ENCODE measurements at places on chromosomes 16 and 17. TPM values are rescaled to one million over a fixed set of nuclear protein-coding genes. Genes with fewer than 3 reads are reported as not detected.

- peaks cover 57% of the 10 kb centered on the region for H3K4me1 ChIP-seq
- no peak overlapping the region for H3K4me3 ChIP-seq
- no peak overlapping the region for H3K27ac ChIP-seq
Measured at GRCh38 chr17:29115435-29115834, 64.8 kb downstream of the MYO18A start.

DNA sequence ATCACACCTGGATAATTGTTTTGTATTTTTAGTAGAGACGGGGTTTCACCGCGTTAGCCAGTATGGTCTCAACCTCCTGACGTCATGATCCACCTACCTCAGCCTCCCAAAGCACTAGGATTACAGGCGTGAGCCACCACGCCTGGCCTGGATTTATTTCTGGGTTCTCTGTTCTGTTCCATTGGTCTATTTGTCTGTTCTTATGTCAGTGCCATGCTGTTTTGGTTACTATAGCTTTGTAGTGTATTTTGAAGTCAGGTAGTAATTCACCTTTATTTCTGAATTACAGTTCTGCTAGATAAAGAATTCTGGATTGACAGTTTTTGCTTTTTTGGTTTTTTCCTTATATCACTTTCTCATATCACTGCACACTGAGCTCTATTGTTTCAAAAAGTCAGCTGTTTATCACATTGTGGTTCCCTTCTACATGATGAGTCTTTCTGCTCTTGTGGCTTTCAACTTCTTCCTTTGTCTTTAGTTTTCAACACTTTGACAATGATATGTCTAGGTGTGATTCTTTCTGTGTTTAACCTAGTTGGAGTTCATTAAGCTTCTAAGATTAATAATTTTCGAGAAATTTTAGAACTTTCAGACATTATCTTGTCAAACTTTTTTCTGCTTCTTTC, 98.2 kb downstream of the CA4 start:
- H3K27me3 ChIP-seq: no peaks in the 10 kb centered on the region
- DNase-seq: no peak
- H3K4me3 ChIP-seq: no peak overlapping the region
- H3K36me3 ChIP-seq: no peaks in the 10 kb centered on the region

Gene SMIM5
- total RNA-seq: 5.8 TPM

Gene HASPIN
- 2.5 TPM for total RNA-seq

GRCh38 chr17:9668517-9668916, 23.2 kb downstream of the USP43 start:
- H3K36me3 ChIP-seq: no peaks in the 10 kb centered on the region
- H3K27ac ChIP-seq: no peak overlapping the region
- no peak for DNase-seq
- H3K4me3 ChIP-seq: no peak overlapping the region
- no peaks in the 10 kb centered on the region for H3K27me3 ChIP-seq

Gene MT1A
- not detected for total RNA-seq

DNA sequence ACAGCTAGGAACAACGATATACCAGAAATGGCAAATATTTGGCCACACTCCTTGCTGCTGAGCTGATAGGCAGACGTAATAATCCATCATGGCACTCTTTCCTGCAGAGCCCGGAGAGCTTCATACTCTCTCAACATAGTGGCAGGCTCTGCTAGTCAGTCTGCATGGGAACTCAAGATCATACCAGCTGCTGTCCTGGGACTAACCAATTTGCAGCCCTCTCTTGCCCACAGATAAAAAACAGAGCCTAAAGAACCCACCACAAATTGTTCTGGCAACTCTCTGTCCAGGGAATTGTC, 13.5 kb downstream of the GSDMB start:
- no peak overlapping the region for H3K4me3 ChIP-seq
- H3K36me3 ChIP-seq: peaks cover 4% of the 10 kb centered on the region
- no peaks in the 10 kb centered on the region for H3K4me1 ChIP-seq
- DNase-seq: no peak

Measured in spinal cord (tissue), 10 donors.